ENCODE measurements at places on chromosomes 16 and 17. TPM values are rescaled to one million over a fixed set of nuclear protein-coding genes. Genes with fewer than 3 reads are reported as not detected.
A peak's percentile ranks its signal among the peaks of the same experiment; 100 is the strongest.

POLR2A gene
- 112 TPM for total RNA-seq

CCL5 gene
- total RNA-seq = not detected

SKA2 gene
- total RNA-seq = 65.4 TPM

- peak; percentile 53 for DNase-seq
Measured at GRCh38 chr17:2136241-2136640, 81.3 kb downstream of the HIC1 start.

DNA sequence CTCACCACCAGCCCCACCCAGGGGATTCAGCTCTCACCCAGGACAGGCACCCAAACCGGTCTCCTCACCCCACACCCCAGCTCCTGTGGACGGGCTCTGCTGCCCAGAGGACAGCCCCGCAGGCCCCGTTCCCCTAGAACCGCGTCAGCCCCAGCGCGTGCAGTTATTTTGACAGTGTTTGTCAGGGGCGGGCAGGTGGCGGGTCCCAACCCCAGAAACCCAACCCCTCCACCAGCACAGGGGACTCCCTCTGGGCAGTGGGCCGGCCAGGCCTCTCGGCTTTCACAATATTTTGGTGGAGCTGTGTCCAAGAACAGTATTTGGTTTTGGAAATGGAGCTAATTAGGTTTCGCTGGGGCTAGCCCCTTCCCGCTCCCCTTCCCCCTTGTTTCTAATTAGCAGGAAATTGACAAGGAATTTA lies 44.8 kb downstream of the BAHCC1 start:
- DNase-seq = no peak

- no peak for DNase-seq
Measured at GRCh38 chr16:50165473-50165872, 12.4 kb downstream of the TENT4B start.

DNA sequence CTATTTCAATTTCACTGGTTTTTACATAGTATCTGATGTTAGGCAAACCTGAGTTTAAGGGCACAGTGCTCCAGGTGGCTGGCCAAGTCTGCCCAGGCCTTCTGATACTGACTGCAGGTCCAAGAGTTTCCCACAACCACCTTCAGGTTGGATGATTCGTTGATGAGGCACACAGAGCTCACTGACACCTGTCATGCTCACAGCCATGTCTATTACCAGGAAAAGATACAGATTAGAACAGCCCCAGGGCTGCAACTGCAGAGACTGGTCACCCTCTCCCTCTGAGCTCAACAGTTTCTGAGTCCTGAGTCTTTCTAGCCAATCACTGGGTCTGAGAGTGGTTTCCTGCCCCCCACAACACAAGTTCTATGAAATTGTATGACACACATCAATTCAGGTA lies 37.2 kb downstream of the MEAK7 start:
- no peak for DNase-seq

DNA sequence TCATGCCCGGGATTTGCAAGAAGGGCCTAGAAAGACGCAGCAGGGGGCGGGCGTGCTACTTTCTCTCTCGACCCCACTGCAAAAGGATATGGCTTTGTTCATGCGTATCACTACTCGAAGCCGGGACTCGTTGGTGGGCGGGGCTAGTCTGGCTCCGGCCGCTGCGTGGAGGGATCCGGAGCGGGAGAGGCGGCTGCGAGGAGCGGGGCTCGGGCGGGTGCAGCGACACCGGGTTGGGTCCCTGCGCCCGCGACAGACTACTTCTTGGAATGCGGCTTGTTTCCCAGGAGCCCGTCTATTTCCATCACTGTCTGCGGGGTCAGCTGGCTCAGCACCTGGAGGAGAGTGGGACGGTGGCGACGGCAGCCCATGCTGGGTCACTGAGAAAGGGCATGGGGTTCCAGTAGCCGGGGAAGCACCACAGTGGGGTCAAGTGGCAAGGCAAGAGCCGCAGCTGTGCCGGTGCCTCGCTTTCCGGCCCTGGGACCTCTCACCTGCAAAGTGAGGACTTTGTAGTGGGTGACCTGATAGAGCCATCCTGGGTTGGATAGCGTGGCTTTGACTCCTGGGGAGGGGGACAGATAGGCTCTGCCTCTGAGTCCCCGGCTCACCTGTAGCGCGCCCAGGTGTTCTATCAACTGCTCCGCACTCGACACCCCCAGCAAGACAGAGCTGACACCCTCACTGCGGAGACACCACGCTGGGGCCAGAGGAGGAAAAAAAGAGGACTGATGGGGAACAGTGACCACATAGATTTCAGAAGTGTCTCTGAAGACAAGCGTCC lies 6.6 kb downstream of the KCNAB3 start:
- peak; percentile 41 for DNase-seq

GRCh38 chr17:76972046-76972641 lies 103.9 kb downstream of the MGAT5B start:
- no peak for DNase-seq
